RPMI7951 (cell line): ENCODE measurements at places on chromosomes 3 and 15. TPM values are rescaled to one million over a fixed set of nuclear protein-coding genes. Genes with fewer than 3 reads are reported as not detected.
A peak's percentile ranks its signal among the peaks of the same experiment; 100 is the strongest.

MEIS2 gene
- total RNA-seq = 21.5 and 28.6 TPM in 2 replicates

AADACL2 gene
- not detected in 2 replicates for total RNA-seq

FBXW12 gene
- total RNA-seq = not detected in 2 replicates

TICRR gene
- total RNA-seq = 9.0 and 11.7 TPM in 2 replicates

ABHD14A gene
- total RNA-seq = 21.9 and 29.1 TPM in 2 replicates

AGBL1 gene
- not detected in 2 replicates for total RNA-seq

MAGI1 gene
- 3.4 and 4.1 TPM in 2 replicates for total RNA-seq

- DNase-seq = no peak
These were observed 307.0 kb downstream of the EPHA6 start for GRCh38 chr3:97121386-97121785.

DNA sequence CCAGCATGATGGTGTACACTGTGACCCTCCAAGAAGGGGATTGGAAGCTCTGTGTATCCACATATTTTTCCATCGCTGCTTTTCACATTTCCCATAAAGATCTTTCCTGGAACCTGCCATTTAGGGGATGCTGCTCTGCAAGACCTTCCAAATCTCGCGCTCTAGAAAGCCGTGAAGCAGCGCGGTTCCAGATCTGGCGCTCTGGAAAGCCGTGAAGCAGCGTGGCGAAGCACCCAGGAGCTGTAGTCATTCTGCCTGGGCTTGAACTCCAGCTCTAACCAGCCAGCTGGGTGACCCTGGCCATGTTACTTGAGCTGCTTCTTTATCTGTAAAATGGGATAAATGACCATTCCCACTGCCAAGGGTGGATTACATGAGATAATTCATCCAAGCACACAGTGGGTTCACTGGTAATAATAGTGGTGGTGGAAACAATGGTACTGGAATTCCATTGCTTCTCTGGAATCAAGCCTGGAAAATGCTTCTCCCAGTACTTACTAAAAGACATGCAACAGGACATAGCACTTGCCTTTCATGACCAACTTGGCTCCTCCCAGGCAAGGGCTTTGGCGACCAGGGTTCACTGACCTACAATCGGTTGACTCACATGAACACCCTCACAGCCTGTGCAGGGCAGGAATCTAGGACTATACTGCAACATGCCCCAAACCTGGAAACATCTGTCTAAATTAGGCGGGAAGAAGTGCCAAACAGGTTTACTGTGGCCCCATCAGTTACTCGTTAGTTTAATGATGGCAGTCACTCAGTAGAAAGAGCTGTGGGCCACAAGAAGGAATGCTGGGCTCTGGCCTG, 70.7 kb downstream of the XXYLT1 start:
- peak; percentile 28 for DNase-seq

DNA sequence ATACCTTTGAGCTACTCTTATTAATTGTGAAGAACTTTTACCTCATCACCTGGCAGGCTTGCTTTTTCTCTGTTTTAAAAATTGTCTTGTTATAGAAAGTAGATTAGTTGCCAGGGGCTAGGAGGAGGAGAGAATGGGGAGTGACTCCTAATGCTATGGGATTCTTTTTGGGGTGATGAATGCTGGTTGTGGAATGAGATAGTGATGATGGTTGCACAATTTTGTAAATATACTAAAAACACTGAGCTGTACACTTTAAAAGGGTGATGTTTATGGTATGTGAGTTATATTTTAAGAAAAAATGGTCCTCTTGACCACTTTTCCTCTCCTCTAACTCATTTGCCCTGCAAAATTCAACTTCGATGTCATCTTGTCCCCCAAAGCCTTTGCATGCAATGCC, 31.8 kb upstream of the LRIG1 start:
- no peak for DNase-seq

DNA sequence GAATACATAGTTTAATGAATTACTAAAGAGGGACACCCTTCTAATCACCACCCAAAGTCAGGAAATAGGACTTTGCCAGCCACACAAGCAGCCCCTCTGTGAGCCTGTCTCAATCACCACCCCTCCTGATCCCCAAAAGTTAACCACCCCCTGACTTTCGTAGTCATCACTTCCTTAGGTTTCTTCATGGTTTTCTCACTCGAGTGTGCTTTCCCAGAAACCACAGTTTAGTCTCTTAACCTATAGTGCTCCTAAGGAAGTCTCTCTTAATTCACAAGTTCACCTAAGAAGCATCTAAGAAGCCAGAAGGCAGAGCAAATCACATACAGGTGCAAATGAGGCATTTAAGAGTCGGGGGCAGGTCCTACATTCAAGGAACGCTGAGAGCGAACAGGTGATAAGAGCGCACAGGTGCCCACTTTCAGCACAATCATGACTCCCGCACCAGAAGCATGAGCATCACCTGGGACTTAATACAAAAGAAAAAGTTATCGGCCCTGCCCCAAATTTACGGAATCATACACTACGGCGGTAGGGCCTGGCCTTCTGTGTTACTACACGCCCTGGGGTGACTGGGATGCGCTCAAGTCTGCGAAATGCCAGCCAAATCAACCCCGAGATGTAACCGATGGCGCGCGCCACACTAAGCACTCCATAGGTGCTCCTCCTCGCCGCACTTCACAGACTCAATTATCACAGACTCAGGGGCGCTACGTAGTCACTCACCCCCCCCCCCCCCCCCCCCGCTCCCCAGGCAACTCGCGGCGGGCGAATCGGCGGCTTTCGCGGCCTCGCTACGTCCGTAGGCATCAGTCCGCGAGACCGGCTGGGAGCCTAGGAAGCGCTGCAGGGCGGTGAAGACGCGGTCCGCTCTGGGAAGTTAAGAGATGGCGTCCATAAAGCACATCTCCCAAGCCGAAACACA, 815 bp downstream of the ULK4 start:
- peak; percentile 65 for DNase-seq

DNA sequence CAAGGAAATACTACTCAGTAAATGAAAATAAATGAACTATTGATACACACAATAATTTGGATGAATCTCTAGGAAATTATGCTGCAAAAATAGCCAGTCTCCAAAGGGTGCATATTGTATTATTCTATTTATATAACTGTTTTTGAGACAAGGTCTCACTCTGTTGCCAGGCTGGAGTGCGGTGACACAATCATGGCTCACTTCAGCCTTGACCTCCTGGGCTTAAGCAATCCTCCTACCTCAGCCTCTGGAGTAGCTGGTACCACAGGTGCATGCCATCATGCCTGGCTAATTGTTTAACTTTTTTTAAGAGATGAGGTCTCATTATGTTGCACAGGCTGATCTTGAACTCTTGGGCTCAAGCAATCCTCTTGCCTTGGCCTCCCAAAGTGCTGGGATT, 12.5 kb downstream of the KLHDC8B start:
- DNase-seq = no peak

GRCh38 chr15:23647421-23648370, at the start of gene MAGEL2:
MAGEL2 (minus strand) TSS chr15:23647867; CDS start chr15:23647742, 125 bp downstream.
- DNase-seq = no peak

DNA sequence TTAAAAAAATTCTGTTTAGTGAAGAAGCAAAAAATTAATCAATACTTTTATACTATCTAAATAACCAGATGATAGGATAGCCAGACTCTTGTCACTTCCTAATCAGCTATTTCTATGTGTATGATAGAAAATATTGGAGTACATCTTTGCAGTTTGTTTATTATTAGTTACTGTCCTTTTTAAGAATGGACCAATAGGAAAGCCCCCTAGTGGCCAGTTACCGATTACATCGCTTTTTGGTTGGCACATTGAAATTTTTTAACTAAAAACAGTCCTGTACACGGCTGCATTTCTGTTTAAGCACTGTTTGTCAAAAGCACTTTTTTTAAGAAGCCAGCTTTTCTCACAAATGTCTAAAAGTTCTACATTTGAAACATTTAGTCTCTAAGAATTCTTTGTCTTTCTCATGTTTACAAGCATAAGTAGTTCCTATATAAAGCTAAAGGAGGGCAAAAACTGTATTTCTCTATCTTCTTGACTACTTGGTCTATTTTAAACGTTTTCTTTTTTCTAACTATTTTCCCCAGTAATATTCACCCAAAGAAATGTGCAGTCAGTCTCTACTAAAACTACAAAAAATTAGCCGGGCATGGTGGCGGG, 253.2 kb upstream of the LRTM1 start:
- DNase-seq = peak; percentile 72

- peak; percentile 42 for DNase-seq
These were observed 30.5 kb upstream of the TIPARP start for GRCh38 chr3:156643729-156644389.

DNA sequence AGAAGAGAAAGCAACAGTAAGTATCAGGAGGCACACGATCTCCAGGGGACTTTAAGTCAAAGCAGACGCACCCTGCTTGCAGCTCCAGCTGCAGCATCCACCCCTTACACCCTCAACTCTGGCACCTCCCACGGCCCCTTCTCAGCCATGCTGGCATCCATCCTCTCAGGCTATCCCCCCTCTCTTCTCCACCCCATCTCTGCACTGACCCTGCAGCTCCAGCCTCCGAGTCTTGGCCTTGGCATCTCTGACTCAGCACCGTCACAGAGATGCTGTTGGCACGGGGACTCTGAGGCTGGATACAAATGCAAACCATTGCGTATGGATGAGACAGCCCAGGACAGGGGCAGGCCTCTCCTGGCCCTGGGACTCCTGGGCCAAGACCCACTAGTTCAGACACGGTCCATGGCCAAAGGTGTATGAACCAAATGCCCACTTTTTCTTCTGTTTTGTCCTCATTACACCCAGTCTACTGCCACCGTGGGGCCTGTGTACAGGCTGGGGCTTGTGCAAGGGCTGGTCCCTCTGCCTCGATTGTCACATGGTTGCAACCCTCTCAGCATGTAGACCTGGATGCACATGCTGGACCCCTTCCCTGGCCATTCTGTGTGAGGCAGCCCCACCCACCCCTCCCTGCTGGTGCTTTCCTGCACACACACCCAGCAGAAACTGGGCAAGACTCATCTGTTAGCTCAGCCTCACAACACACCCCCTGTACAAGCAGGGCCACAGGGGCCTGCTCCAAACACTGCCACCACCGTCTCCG, 18.7 kb upstream of the ZXDC start:
- no peak for DNase-seq

- no peak for DNase-seq
These were observed 93.5 kb downstream of the TGFBR2 start for GRCh38 chr3:30699927-30700326.

- no peak for DNase-seq
These were observed 178.6 kb upstream of the TPRG1 start for GRCh38 chr3:188993181-188993580.

DNA sequence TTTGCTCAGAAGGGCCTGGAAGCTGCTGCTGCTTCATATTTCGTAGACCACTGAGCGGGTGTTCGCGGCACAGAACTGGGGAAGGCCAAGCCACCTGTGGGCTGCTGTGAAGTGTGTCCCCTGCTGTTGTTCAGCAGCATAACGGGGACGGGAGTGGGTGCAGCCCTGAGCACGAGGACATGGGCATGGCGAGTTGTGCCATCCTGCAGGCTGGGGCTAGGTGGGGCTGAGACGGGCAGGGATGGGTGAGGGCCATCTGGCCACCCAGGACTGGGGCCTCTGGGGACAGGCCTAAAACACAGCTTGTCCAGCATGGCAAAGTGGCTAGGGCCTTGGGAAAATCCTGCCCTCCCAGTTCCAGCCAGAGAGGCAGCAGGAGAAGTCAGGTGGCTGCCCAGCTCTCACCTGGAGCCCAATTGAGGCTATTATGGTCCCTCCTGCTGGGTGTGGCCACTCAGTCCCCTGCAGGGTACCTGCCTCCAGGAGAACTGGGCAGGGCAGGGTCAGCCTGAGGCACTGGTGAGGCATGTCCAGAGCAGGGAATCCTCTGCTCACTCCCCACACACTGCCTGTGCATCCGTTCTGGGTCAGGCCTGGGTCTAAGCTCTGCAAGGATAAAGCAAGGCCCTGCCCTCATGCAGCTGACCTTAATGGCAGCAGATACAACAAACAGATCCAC, 29.5 kb downstream of the CFAP100 start:
- no peak for DNase-seq

DNA sequence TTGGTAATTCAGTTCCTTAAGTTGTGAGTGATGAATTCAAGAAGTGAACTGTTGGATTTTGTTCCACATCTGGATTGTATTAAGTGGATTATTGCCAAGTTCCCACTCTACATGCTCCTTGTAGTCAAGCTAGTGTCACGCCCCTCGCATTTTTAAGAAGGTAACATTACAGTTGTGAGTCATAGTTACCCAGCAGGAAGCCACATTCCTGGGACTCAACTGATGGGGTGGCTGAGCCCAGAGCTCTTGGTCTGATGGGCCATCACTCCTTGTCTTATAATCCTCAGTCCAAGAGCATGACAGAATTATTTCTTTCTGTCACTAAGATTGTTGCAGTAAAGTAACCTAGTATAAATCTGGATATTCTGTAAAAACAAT, 102.7 kb downstream of the PTPRG start:
- peak; percentile 99 for DNase-seq

DNA sequence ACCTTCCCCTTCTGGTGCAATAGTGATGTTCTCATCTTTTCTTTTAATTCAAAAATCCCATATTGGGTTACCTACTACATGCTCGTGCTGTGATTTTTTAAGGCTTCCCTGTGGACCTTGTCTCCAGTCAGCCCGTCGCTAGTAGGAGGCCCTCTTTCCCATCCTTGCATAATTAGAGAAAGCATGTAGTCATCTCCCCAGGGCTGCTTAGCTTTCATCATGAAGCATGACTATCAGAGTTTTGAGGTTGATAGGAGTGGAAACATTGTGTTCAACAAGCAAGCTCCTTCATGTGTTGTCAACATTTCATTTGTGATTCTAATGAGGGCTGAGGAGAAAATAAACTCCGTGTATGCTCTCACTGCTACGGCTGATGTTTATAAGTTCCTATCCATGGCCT, 8.7 kb upstream of the LRTM1 start:
- peak; percentile 54 for DNase-seq

DNA sequence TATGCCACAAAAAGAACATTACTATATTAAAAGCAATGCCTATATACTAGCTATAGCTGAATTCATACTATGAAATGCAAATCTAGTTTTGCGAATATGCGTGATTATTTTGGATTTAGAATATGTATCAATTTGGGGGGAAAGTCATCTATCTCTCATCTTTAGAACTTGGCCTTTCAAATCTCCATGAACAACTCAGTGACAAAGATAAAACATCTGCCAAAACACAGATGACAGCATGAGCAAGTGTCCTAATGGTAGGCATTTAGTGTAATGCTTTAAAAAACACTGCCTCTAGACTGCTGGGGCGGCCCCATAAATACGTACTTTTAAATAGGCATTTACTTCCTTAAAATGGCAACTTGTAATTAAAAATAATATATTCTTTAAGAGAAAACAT, 2.7 kb downstream of the CD47 start:
- DNase-seq = no peak

GRCh38 chr15:35181538-35181937, 96.4 kb upstream of the NANOGP8 start:
- DNase-seq = no peak

- DNase-seq = no peak
These were observed 438.8 kb downstream of the CHL1 start for GRCh38 chr3:635393-635792.

- DNase-seq = no peak
These were observed 136.0 kb downstream of the VGLL4 start for GRCh38 chr3:11507719-11508118.

- DNase-seq = no peak
These were observed 123.1 kb downstream of the ADAM10 start for GRCh38 chr15:58626378-58626777.
